ENCODE measurements at places on chromosomes 5 and 9. TPM values are rescaled to one million over a fixed set of nuclear protein-coding genes. Genes with fewer than 3 reads are reported as not detected.

CAMK2A gene
- total RNA-seq = not detected

DNA sequence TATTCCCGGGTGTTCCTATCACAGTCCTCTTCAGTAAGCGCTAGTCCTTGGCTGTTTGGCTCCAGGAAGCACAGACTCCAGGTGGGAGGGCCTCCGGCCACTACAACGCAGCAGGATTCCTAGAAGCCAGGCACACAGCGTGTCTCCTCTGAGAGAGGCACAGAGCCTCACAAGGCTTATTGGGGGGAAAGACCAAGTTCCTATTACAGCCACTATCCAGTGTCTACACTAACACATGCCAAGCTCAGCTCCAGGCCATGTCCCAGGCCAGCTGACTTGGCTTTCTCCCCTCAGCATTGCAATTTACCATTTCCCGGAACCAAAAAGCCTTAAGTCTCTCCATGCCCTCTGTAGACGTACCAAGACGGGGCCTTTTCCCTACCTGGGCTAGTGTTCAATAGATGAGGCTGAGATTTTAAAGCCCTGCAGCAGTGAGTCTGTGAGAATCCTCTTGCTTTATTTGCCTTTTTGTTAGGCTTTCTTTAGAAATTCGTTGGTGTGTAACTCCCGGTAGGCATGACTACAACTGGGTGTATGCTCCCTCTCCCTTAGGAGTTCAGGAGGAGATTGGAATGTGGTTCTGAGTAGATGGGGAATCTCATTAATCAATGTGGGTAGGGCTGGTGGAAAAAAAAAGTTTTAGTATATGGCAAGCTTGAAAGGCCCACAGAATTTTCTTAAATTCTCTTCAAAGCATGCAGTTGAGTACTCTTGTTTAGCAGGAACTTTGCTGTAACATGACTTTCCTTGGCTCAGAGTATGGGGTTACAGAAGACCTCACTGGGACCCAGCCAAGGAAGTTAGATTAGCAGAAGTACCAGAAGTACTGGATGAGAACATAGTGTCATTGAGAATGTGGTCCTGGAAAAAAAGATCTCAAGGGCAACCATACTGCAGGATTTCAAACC lies 84.3 kb upstream of the SLC1A3 start:
- DNase-seq = no peak

DNA sequence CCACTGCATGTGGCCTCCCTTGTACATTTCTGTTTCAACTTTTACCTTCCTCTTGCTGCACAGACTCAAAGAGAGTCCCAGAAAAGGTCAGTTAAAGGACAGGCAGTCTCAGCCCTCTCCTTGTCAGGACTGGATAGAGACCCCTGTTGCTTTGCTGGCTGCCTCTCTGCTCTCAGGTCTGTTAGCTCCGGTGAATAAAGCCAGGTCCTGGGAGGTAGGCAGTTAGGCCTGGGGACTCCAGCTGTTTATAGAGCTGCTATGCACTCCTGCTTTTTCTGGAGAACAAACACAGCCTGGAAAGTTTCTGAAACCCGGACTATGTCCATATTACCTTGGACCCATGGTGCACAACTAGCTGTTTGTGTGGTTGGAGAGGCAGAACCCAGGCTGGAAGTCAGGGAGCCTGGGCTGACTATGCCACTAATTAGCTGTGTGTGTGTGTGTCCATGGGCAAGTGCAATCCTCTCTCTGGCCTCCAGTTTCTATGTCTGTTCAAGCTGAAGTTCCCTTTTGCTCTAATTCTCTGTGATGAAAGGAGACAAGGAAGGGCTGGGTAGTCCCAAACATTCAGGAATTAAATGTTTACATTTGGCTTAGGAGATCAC lies 42.9 kb downstream of the GLRA1 start:
- DNase-seq = no peak

DNA sequence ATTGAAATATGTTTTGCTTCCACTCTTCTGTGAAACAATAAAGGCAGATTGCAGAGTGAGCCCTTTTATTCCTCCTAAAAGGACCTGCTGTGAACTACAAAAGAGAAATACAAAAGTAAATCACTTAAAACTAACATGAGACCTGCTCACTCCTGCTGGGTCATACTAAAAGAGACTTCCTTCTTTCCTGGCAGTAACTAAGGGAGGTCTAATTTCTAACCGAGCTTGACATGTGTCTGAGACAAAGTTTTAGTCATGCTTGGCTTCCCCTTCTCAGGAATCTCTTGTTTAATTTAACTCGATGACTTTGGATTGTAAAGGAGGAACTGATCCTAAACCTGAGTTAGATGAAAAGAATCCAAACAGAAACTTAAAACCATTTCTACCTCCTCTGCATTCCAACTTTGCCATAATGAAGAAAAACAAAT lies 86.4 kb upstream of the CDH6 start:
- DNase-seq = no peak

NMUR2 gene
- total RNA-seq = not detected

DNA sequence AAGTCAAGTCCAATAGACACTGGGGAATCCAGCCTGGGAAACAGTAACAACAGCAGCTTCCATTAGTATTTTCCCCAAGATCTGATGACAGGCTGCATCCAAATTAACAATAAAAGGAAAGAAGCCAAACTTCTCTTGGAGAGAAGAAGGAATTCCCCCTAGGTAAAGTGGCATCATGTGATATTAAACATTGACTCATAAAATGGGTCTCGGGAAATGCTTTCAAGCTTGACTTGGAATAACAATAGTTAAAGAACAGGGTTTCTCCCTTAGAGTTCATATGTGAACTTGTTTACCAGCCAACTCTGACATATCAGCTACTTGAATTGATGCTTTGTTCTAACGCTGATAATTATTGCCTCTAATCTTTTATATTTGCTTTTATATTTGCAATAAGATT lies 45.4 kb downstream of the ENTREP1 start:
- no peak for DNase-seq

SLC25A2 gene
- not detected for total RNA-seq

FBP1 gene
- total RNA-seq = 21.3 TPM

DNA sequence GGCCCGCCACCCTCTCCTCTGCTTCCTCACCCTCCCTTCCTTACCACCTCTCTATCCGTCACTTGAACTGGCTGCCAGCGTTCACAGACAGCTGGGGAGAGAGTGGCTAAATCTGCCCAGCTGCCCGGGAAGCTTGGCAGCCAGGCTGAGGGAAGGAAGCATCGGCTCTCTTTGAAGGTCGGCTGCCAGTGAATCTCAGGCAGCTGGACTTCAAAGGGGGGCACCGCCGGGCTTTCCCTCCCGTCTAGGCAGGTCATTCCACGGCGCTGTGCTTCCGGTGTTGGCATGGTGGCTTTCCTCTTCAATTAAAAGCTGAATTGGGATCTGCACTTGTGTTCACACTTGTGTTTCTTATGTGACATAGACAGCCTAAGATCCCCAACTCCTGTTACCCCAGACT lies 174.0 kb downstream of the GDNF start:
- peak; percentile 48 for DNase-seq

- no peak for DNase-seq
These were observed 240.0 kb downstream of the PRR16 start for GRCh38 chr5:120703918-120704587.

DNA sequence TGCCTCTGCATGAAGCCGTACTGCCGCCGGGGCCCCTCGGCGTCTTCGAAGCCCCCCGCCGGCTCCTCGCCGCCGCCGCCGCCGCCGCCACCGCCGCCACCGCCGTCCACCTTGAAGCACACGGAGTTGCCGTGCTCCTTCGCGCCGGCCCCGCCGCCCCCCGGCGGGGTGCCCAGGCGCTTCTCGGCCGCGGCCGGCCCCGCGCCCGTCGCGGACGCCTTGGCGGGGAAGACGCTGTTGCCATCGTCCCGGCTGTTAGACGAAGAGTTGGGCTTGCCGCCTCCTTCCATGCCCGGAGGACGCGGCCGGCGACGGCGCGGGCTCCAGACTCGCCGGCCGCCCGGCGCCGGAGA lies 400 bp downstream of the HCN1 start:
- no peak for DNase-seq

- no peak for DNase-seq
These were observed 7.0 kb downstream of the PAX5 start for GRCh38 chr9:37026931-37027581.

Data from transverse colon (tissue), 4 donors.